ENCODE measurements at places on chromosomes 6 and 20.

DNA sequence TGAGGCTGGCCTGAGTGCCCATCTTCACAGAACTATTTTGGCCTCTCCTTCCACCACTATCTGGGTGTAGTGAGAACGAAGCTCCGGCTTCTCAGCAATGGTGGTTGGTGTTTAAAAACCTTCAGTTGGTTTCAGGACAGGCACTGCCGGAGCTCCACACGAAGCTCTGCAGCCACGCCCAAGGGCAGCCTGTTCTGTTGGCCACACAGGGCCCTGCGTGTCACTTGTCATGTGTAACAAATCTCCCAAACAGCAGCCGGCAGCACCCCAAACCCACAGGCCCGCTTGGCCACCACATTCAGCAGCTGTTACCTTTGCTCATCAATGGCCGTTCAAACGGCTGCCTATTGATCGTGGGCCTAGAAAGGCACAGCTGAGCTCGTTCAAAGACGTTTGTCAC is 97.5 kb downstream of the ERMARD start:
- DNase-seq: no peak

GRCh38 chr6:160132776-160133338 is 11.2 kb downstream of the SLC22A1 start:
- DNase-seq: no peak

DNA sequence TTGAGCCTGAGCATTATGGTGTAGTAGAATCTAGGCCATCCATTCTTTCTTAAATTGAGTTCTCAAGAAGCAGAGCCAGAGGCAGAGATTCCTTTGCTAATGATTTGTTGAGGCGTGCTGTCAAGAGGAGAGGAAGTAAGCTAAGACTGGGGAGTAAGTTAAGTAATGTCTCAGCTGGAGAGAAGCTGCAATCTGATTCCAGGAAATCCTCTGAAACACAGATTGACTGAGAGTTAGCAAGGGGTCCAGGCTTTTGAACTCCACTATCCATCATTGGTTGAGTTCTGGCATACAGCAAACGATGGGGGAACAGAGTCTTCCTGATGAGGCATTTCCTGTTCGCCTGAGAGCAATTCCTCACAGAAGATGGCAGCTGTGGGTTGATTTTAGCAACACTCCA is 207.4 kb upstream of the RAB32 start:
- DNase-seq: no peak

GRCh38 chr6:163585932-163586437 is 171.5 kb downstream of the QKI start:
- no peak for DNase-seq

- DNase-seq: no peak
These were observed 362.0 kb upstream of the SULF2 start for GRCh38 chr20:48147311-48147710.

DNA sequence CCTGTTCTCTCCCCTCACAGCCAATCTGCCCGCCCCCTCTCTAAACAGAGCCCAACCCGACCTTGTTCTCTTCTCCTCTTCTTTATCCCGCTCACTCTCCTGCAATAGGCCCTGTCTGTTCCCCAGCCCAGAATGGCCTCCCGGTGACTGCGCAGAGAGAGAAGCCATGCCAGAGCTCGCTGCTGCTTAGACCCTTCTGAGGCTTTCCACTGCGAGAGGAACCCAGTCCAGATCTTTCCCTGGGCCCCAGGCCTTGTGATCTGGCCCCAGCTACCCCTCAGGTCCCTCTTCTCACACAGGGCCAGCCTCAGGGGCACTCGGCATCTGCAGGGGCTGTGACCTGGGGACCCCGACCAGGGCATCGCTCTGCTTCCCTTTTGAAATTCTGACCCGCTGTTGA is 58.1 kb downstream of the TMEM242 start:
- DNase-seq: no peak
